ENCODE measurements at places on chromosomes 1 and 21.

- no peak for DNase-seq
Measured at GRCh38 chr1:17215545-17215890, 10.6 kb downstream of the PADI1 start.

- DNase-seq = no peak
Measured at GRCh38 chr1:119762953-119763352, 5.8 kb downstream of the HMGCS2 start.

GRCh38 chr1:41874903-41875411 is 43.8 kb downstream of the HIVEP3 start:
- no peak for DNase-seq

DNA sequence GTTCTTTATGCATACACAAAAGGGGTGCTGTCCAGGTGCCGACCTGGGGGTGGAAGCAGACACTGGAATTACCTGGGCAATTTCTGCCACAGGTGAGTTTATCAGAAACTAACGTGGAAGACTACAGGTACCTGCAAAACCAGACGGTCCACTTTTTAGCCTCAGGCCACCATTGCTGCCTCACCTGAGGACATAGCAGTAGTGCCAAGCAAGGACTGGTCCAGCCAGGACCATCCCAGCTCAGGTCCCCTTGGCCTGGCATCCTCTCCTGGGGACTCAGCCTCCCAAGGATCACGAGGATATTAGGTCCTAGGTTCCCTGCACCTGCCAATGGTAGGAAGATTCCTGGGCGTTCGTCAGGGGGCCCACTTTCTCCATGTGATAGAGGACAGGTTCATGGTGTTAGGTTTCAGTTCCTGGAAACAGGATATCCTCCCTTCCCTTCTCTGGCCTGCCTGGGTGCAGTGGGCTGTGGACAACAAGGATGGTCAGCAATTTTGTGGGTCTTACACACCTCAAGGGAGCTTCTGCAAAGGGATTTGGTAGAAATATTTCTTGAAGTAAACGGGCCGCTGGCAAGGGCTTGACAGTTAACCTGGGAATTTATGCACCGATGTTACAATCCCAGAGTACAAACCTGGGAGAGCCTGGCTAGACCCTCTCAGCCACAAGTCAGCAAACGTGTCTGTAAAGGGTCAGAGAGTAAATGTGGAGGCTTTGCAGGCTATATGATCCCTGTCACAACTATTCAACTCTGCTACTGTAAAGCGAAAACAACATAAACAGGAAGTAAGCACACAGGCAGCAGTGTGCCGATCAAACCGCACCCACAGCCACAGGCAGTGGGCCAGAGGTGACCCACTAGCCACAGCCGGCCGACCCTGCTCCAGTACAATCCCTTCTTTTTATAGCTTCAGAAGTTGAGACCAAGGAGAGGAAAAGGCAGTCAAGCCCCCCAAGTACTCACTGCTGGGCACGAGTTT is 71.4 kb upstream of the RAB4A start:
- peak; percentile 77 for DNase-seq

GRCh38 chr1:219774386-219774785 is 154.0 kb downstream of the SLC30A10 start:
- DNase-seq = no peak

- DNase-seq = no peak
Measured at GRCh38 chr1:11339346-11340232, 66.6 kb downstream of the UBIAD1 start.

DNA sequence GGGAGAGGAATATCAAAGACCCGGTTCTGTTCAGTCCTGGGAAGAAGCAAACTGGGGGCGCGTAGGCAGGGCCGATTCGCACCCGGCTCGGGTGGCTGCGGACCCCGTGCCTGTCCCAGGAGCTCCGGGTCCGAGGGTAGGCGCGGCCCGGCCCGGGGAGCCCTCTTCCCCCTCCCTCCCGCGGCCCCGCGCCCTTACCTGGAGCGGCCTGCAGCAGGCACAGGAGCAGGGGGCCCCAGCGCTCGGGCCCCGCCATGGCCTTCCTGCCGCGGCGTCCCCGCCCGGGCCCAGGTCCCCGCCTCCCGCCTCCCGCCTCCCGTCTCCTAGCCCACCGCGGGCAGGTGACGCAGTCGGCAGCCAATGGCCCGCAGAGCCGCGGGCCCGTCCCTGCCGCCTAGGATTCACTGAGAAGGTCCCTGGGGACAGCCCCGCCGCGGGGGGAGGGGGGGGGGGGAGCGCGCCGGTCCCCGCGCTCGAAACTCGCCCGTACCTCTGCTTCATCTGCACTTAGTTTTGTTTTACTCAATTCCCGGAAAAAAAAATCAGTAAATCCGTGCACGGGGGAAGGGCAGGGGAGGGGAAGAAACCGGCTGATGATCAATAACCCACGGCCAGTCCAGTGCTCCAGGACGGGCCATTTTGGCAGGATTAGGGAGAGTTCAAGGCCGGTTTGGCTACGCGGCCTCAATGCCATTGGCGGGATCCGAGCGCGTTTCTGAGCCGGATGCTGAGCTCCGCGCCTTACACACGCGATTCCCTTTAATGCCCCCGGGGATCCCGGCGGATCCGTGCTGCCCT is at the start of gene IFNLR1:
IFNLR1 (minus strand) TSS at position 297 of the 798 bp plus-strand sequence; CDS start at position 256, 41 bp downstream.
- DNase-seq = no peak

DNA sequence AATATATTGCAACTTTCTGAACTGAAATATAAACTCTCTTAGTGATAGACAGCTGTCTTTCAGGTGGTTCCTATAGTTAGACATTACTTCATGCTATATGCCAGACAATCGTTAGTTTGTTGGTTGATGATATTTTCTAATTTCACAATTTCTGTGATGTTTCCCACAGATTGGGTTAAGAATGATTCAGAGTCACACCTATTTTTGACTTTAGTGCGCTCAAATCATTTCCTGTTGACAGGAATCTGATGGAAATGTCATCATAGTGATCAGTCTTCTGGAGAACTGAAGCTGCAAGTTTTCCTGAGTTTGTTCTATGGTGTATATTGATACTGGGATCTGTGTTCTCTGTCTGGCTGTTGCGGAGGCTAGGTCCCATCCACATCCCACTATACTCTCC is 119.7 kb downstream of the C1orf21 start:
- no peak for DNase-seq

DNA sequence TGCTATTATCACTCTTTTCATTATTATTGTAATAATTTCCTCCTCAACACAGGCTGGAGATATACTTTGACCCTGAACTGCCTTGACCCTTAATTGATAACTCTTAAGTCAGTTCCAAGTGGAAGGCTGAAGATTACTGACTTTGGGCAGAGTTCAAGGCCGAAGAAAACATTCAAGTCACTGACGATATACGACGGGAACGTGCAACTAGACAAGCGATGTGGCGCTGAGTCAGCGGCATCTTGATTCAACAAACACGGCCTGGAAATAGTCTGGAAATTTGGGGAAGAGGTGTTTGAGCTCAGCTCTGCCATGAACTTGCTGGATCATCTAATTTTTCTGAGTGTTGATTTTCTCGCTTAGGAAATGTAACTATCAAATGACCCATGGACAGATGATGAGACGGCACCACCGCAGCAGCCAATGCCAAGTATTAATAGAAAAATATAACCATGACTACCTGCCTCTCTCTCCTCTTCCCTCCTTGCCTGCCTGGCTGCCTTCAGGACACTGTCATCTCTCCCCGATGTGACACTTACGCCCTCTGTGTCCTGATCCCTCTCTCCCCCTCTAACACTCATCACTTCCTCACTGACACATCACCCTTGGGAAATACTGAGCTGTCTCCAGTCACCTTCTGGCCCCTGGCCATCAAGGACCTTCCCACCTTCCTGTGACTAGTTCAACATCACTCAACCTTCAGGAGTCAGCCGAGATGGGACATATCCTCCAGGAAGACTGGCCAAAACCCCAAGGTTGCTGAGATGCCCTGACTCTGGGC is 49.4 kb downstream of the TMCO4 start:
- DNase-seq = no peak

DNA sequence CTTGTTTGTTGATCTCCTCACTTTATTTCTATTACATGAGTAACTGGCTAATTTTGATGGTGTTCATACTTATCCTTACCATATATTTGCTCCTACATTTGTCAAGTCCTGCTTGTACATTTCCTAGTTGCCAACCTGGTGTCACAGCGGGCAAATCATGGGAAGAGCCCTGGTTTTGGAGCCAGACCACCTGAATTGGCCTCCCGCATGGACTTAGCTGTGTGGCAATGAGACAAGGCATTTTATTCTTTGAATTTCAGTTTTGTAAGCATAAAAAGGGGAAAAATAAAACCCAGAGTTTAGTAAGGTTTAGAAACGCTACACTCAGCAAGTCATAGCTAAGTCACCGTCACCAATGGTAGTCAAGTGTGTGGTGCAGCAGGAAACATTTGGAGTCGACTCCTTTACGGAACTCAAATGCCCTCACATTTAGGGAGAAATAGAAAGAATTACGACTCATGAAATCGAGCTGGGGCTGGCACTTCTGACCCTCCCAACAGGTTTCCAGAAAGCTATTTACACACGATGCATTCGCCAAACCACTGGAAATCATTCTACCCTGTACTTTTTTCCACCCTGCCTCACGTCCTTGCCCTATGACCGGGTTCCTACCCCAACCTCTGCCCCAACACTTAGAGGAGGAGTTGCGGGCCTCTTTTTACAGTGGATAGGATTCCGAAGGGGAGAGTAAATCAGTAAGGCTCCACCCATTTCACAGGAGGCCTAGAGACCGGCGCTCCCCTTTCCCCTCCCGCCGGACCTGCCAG is 492 bp upstream of the PGM1 start:
- DNase-seq = no peak

DNA sequence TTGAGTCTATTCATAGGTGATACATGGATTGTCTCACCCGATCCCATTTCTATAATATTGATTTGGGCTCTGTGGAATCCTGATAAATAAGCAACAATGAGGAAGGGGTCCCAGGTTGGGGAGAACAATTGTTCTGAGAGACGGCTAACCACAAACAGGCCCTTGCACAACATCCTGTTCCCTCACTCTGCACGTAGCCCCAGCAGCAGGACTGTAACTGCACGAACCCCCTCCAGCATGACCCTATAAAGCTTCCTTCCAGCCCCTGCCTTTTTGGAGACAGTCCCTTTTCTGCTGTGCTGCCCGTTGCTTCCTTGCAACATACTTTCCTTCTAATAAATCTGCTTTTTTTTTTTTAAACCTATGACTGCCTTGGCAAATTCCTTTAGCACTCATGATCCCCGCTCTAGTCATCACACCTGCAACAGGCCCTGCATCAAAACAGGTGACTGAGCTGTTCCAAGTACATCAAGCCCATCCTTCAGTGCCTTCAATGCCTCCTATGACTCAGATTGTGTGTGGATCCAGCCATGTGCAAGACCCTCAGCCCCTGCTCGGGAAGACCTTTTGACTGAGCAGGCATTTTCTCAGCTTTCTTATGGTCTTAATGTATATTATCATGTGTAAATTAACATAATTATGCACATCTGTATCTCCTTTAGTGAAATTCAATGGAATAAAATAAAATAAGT is 63.7 kb upstream of the B3GALNT2 start:
- no peak for DNase-seq

GRCh38 chr1:244271004-244271403 is 180.7 kb downstream of the ADSS2 start:
- DNase-seq = no peak

DNA sequence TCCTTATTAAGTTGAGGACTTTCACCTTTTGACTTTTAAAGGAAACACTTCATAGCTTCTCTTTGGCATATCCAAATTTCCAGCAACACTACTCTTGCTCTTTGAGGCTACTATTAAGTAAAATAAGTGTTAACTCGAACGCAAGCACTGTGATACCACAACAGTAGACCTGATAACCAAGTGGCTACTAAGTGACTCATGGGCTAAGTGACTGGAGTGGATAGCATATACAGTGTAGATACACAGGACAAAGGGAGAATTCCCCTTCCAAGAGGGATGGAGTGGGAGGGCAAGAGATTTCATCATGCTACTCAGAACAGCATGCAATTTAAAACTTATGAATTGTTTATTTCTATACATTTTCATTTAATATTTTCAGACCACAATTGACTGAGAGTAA is 9.8 kb upstream of the KCNA3 start:
- DNase-seq = no peak

DNA sequence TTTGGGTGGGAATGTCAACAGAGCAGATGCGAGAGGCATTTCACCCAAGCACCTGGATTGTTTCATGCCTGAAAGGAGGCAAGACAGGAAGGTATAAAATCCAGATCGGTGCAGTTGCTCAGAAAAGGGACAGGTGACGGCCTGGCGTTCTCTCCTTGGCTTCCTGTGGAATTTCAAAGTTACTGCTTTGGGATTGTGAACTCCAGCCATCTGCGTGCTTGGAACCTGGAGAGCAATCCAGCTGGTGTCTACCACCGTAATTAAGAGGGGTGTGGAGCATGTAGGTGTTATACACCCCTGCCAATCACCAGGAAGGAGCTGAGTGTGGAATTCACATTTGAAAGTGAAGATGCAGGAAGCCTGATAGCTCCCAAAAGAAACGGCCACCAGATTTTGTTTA is 286.1 kb downstream of the KIF26B start:
- DNase-seq = no peak

DNA sequence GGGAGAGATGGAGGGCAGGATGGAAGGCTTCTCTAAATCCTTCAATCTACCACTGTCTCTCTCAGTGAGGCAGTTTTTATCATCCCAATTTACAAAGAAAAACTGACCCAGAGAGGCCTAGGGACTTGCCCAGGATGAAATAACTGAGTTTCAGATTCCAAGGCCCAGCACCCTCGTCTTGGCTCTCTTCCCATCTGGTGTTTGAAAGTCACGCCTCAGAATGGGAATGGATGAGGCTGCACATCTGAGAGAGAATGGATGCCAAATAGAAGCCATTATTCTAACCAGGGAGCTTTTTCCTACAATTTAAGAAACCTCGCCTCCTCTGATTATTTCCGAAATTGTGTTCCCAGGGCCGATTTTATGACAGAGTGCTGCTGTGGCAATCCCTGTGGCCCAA is 10.6 kb upstream of the KCNN3 start:
- DNase-seq = no peak

GRCh38 chr1:43834280-43835081 is 99.1 kb upstream of the ARTN start:
- no peak for DNase-seq

All from cardiac septum (tissue), 1 donor.